ENCODE measurements at places on chromosomes 7 and 10. TPM values are rescaled to one million over a fixed set of nuclear protein-coding genes. Genes with fewer than 3 reads are reported as not detected.

The ADAM12 gene
- 0.45 TPM for total RNA-seq

GRCh38 chr10:15244635-15245197 is 76.2 kb upstream of the NMT2 start:
- H3K36me3 ChIP-seq: peaks cover 24% of the 10 kb centered on the region
- peaks cover 10% of the 10 kb centered on the region for H3K4me1 ChIP-seq
- no peak overlapping the region for H3K4me3 ChIP-seq
- H3K27ac ChIP-seq: no peak overlapping the region

DNA sequence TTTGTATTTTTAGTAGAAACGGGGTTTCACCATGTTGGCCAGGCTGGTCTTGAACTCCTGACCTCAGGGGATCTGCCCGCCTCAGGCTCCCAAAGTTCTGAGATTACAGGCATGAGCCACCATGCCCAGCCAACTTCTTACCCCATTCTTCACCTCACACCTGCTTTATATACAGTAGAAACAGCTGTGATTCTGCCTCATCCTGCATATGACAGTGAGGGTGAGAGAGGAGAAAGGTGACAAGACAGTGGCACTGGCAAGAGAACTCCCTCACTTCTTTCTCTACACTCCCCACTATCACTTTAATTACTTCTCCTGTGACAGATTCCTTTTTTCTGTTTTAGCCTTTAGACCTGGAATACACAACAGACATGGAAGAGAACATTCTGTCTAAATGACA is 61.8 kb upstream of the CAPZA2 start:
- peaks cover 10% of the 10 kb centered on the region for H3K27me3 ChIP-seq
- no peak overlapping the region for H3K27ac ChIP-seq
- no peak overlapping the region for H3K4me3 ChIP-seq
- no peaks in the 10 kb centered on the region for H3K36me3 ChIP-seq

DNA sequence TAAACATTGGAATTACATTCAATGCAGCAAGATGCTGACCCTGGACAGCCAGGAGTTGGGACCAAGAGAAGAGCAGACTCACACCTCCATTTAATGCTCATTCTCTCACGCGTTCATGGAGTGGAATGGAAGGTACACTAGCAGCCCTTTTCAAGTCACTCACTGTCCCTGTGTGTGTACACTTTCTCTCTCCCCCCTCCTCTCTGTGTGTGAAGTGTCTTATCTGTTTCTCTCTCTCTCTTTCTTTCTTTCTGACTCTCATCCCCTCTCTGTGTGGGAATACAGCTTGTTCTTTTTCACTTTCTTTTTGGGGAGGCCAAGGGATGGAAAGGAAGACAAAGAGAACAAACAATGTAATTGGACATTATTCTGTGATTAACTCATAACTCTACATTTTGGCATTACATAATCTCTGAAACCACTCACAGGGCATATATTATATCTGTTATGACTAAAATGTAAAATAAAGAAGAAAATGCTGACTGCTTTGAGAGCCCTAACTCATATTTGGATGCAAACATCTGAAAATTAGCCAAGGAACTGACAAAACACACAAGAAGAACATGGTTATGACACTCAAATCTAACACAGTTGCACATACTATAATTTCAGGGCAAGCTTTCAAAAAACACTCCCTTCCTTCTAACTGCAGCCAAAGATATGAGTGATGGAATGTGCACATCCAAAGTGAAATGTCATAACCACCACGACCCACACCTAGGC is 188.8 kb downstream of the PARD3 start:
- no peak for DNase-seq
- H3K4me3 ChIP-seq: no peak overlapping the region
- H3K36me3 ChIP-seq: no peaks in the 10 kb centered on the region
- no peaks in the 10 kb centered on the region for H3K4me1 ChIP-seq
- H3K27ac ChIP-seq: no peak overlapping the region

All from activated CD4-positive, alpha-beta T cell treated with anti-CD3 and anti-CD28 coated beads, Interleukin-2, amount 10 ng/mL, durations not matched to agents 7 days and 5 days (primary cell).